ENCODE measurements at places on chromosomes 1 and 21.

- DNase-seq = no peak
Observed at GRCh38 chr1:225602590-225603206, 50.2 kb downstream of the ENAH start.

DNA sequence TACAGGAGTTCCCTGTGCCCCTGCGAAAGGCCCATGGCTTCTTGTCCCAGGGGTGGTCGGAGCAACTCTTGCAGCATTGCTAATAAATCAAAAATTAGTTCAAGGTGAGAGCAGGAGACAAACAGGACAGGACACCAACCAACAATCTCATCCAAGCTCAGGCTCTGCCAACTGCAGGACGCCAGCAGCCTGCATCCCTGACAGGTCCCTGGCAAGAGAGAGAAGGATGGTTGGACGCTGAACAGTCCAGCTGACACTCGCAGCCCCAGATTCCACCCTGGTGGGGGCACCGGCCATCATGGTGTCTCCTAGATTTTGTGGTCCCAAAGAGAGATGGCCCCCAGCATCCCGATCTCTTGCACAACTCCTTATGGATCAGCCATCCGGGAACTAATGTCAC is 142.1 kb upstream of the VAMP3 start:
- no peak for DNase-seq

DNA sequence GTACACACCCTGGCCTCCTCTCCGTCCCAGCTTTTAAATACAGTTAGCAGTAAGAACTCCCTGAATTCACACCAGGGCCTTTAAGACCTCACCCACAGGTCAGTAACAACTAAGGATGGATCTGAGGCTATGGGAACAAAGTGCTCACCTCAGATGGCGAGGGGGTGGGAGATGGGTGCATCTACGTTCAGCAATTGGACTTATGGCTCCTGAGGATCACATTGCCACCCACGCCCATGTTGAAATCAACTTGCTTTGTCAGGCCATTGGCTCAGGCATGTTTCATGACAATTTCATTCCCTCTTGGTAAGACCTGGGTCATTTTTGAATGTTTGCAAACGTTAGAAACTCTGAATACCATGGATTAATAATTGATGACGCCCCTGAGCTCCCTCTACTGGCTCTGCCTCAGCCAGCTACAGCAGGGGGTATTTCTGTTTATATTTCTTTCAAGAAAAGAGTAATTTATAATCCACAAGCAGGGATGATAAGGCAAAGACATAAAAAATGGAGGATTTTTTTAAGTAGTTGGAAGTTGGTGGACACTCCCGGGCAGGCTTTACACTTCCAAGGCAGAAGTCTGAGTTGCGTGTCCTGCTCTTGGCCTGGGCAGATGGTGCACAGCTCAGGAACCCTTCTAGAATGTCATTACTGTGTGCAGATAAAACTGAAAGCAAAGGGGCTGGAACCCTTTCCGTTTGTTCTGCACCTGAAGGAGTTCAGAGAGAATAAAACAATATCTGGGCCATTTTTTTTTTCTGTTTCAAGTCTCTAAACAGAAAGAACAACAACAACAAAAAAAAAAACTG is 13.7 kb upstream of the LBR start:
- DNase-seq = no peak

DNA sequence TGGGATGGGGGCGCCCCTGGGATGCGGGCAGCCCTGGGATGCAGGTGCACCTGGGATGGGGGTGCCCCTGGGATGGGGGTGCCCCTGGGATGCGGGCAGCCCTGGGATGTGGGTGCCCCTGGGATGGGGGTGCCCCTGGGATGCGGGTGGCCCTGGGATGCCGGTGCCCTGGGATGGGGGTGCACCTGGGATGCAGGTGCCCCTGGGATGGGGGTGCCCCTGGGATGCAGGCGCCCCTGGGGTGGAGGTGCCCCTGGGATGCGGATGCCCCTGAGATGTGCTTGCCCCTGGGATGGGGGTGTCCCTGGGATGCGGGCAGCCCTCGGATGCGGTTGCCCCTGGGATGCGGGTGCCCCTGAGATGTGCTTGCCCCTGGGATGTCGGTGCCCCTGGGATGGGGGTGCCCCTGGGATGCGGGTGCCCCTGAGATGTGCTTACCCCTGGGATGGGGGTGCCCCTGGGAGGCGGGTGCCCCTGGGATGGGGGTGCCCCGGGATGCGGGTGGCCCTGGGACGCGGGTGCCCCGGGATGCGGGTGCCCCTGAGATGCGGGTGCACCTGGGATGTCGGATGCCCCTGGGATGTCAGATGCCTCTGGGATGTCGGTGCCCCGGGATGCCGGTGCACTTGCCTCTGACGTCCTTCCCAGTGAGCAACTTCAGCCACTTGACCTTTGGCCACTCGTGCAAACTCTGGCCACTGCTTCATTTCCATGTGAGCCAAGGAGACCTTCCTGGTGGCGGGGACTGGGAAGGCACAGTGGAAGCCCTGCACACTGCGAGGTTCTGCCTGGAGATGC is 37.3 kb upstream of the SLC19A1 start:
- no peak for DNase-seq

- no peak for DNase-seq
Observed at GRCh38 chr1:243742819-243743218, 107.2 kb downstream of the AKT3 start.

DNA sequence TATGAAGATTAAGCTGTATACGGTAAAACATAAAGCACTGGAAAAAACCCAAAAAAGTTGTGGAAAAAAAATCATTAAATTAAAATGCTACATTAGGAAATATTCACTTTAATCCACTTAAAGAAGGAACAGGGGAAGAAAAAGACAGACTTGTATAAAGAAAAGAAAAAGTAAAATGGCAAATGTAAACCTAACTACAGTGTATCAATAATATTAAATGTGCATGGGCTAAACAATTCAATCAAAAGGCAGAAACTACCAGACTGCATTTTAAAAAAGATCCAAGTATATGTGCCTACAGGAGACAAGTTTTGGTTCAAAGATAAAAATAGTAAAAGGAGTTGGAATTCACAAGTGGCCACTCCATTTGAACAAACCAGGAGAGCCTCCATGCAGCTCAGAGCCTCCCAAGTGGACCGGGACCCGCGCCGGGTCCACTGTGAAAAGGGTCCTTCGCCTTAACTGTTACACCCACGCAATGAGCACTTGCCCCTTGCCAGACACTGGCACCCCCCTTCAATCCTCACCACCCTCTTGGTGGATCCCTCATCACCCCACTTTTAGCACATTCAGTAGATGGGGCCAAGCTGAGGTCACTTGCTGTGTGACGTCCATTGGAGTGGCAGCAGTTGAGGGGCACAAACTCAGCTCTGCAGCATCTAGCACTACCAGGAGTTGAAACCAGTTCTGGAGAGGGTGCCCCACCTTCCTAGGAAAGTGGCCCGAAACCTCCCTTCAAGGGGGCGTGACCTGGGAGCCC is 898 bp downstream of the C1orf174 start:
- DNase-seq = no peak

DNA sequence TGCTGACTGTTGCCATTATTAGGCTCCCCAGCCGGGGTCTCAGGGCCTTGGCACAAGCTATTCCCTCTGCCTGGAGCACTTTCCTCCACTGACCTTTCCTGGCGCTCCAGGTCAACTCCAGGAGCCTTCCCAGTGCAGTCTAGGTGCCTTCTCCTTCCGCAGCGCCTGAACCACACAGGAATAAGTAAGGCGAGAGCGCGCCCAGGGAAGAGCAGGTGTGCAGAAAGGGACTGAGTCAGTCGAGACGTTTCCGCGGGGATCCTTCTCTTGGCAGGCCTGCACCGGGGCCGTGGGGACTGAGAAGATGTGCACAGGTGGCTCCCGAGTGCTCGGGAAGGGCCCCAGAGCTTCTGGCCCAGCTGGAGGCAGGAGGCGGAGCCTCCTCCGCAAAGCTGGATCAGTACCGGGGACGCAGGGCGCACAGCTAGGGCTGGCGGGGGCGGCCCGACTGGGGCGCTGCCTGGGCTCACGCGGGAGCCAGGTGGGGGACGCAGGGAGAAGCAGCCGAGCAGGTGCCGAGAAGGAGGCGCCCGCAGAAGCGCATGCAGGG is 765 bp upstream of the BMP8A start:
- no peak for DNase-seq

- no peak for DNase-seq
Observed at GRCh38 chr1:178953538-178954324, 72.0 kb upstream of the FAM20B start.

GRCh38 chr1:77399250-77400086 is 117.6 kb downstream of the AK5 start:
- peak; percentile 61 for DNase-seq

- no peak for DNase-seq
Observed at GRCh38 chr1:114457675-114458236, 53.2 kb downstream of the TRIM33 start.

DNA sequence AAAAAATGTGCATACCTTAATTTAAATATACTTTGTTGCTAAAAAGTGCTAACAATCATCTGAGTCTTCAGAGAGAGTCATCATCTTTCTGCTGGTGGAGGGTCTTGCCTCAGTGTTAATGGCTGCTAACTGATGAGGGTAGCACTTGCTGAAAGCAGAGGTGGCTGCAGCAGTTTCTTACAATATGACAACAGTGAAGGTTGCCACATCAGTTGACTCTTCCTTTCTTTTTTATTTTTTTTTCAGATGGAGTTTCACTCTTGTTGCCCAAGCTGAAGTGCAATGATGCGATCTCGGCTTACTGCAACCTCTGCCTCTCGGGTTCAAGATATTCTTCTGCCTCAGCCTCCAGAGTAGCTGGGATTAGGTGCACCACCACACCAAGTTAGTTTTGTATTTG is 2.6 kb upstream of the CFAP45 start:
- no peak for DNase-seq

GRCh38 chr1:112674440-112674985 is at the start of gene MOV10:
MOV10 (plus strand) TSS chr1:112674659; CDS start chr1:112674913, 254 bp downstream.
- DNase-seq = peak; percentile 51

DNA sequence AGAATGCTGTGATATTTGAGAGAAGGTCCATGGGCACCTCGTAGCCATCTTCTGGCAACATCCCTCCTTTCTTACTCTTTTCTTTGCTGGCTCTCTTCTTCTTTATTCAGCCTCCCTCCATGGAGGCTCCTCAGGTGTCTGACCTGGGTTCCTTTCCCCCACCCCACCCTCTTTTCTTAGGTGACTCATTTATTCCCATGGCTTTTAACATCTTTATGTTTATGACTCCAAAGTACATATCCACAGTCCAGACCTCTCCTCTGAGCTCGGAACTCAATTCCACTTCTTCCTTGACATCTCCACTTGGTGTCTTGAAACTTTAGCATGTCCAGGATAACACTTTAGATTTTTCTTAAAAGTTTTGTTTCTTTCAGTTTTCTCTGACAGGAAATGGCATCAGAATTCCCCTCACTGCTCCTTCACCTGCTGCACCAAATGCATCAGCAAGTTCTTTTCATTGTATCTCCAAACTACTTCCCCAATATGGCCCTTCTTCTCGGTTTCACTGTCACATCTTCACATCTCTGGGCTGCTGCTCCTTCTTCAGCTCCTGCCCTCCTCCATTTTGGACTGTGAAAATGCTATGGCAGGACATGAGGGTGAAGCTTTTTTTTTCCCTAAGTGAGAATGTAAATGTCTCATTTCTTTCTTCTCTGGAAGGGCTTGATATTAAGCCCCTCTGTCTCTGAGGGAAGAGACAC is 95.9 kb downstream of the GIPC2 start:
- DNase-seq = no peak

DNA sequence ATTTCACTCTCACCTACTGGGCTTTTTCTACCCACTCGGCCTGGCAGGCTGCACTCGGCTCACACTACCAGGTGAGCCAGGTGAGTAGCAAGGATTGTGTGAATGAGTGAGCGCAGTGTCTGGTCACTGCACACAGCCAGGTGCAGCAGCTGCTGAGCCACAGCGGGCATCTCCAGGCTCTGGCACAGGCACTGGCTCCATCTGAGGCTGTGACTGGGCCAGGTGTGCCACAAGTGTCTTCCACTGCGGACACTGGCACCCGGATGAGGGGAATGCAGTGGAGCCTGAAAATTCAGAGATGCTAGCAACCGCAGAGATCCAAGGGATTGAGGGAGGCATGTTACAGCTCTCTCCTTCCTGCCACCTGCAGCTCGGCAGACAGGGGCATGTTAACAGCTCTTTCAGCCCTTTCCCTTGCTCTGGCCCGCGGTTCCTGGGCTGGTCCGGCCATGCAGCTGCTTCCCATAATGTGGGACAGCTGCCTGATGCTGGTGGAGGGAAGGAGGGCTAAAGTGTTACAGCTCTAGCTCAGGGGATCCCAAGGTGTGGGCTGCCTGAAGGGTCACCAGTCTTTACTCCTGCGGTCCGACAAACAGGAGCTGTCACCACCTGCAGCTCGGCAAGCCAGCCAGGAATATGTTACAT is 1038.3 kb downstream of the AMY1C start:
- DNase-seq = no peak

- no peak for DNase-seq
Observed at GRCh38 chr21:40318371-40318770, 451.1 kb downstream of the PCP4 start.

GRCh38 chr21:45370575-45370974 is 34.4 kb upstream of the COL18A1 start:
- no peak for DNase-seq

GRCh38 chr21:28858424-28858823 is 134.3 kb downstream of the LTN1 start:
- DNase-seq = no peak

GRCh38 chr1:29504196-29504595 is 267.9 kb downstream of the PTPRU start:
- no peak for DNase-seq

- no peak for DNase-seq
Observed at GRCh38 chr1:220283625-220284024, 11.4 kb upstream of the RAB3GAP2 start.

- DNase-seq = no peak
Observed at GRCh38 chr1:53967409-53968124, 21.4 kb downstream of the LRRC42 start.

DNA sequence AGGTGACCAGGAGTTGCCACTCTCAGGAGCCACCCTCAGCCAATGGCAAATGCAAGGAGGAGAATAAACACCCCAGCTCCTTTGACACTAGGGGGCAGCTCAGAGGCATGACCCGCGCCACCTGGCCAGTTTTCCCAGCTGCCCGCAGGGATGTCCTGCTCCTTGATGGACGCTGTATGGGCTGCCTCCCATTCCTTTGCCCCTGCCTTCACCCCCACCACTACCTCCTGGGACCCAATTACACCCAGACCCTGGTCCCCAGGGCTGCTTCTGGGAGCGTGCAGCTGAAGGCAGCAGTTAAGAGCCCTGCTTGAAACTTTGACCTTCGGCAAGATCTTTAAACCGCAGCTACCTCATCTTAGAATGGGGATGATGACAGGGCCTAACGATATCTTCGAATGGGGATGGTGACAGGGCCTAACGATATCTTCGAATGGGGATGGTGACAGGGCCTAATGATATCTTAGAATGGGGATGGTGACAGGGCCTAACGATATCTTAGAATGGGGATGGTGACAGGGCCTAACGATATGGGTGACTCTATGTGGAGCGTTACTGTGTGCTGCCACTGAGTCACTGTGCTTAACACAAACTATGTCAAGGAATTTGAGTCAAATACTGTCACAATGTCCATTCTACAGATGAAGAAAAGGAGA is 163.0 kb upstream of the KAZN start:
- DNase-seq = no peak

- DNase-seq = no peak
Observed at GRCh38 chr1:2226525-2227345, 1.4 kb upstream of the SKI start.

Data from anterior cingulate cortex (tissue), 58 donors.